ENCODE measurements at places on chromosomes 6 and 20. TPM values are rescaled to one million over a fixed set of nuclear protein-coding genes. Genes with fewer than 3 reads are reported as not detected.

GRCh38 chr20:62984666-62985443 lies 21.9 kb downstream of the BHLHE23 start:
- peak overlapping the region; percentile 10 for H3K4me3 ChIP-seq
- no peaks in the 10 kb centered on the region for H3K36me3 ChIP-seq
- peaks cover 21% of the 10 kb centered on the region for H3K4me1 ChIP-seq
- H3K27me3 ChIP-seq: peaks cover 28% of the 10 kb centered on the region

DNA sequence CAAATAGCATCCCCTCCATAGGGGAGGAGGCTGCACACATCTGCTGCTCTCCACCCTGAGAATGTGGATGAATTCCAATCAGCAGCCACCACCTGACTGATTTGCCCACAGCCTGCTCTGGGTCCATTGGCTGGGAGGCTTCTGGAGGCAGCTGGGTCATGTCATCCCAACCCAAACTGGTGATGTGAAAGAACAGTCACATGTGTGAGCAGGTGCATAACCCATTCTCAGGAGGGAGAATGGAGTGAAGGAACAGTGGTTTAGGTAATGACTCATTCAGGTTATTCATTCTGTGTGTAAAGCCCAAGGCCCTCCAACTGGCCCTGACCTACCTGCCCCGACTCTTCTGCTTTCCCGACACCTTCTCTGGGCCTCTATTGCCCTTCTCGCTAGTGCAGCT lies 90.9 kb upstream of the GCM1 start:
- H3K27me3 ChIP-seq: no peaks in the 10 kb centered on the region
- no peak overlapping the region for H3K27ac ChIP-seq
- DNase-seq: no peak
- no peak overlapping the region for H3K4me3 ChIP-seq
- peaks cover 7% of the 10 kb centered on the region for H3K36me3 ChIP-seq
- peaks cover 76% of the 10 kb centered on the region for H3K4me1 ChIP-seq

The CDH4 gene
- 0.44 TPM for total RNA-seq

DNA sequence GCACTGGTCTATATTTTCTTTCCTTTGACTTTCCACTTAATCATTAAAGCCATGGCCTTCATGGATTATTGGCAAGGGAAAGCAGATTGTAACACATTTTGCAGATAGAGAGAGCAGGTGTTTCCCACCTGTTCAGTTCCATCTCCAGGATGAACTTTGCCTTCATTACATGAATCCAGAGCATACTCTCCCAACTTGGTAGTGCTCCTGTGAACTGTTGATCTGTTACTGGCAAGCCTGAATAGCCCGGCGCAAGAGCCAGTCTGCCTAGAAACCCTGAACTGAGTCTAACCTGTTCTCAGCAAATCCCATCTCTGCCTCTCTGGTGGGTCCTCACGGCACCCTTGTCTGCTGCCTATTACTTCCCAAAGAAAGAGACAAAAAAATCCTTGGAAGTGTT lies 210.3 kb downstream of the PLCB1 start:
- DNase-seq: no peak
- H3K4me3 ChIP-seq: no peak overlapping the region
- H3K27me3 ChIP-seq: no peaks in the 10 kb centered on the region
- H3K4me1 ChIP-seq: no peaks in the 10 kb centered on the region
- H3K36me3 ChIP-seq: peaks cover 5% of the 10 kb centered on the region

GRCh38 chr20:63739130-63740069 lies at the start of gene SLC2A4RG:
TSS of gene SLC2A4RG (plus strand) at chr20:63739776. CDS start at chr20:63739913, 137 bp downstream.
- peak; percentile 71 for DNase-seq
- peak within 1 kb of the TSS; percentile 55 for H3K4me3 ChIP-seq
- H3K4me1 ChIP-seq: peaks cover 12% of the 10 kb centered on the region

DNA sequence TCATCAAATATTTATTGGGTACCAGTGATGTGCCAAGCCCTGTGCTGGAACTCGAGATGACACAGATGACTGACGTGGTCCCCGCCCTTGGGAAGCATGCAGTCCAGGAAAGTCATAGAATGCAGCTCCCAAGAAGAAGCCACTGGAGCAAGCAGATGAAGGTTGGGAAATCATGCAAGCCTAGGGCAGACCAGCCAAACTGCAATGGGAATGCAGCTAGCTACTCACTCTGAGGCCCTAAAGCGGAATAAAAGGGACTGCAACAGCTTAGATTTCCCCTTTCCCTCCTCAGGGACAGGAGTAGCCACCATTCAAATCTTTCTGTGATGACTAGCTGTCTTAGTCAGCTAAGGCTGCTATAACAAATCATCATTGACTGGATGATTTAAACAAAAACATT lies 152.2 kb downstream of the MAFB start:
- no peak overlapping the region for H3K4me3 ChIP-seq
- H3K4me1 ChIP-seq: no peaks in the 10 kb centered on the region
- no peaks in the 10 kb centered on the region for H3K27me3 ChIP-seq
- H3K27ac ChIP-seq: no peak overlapping the region
- no peaks in the 10 kb centered on the region for H3K36me3 ChIP-seq

DNA sequence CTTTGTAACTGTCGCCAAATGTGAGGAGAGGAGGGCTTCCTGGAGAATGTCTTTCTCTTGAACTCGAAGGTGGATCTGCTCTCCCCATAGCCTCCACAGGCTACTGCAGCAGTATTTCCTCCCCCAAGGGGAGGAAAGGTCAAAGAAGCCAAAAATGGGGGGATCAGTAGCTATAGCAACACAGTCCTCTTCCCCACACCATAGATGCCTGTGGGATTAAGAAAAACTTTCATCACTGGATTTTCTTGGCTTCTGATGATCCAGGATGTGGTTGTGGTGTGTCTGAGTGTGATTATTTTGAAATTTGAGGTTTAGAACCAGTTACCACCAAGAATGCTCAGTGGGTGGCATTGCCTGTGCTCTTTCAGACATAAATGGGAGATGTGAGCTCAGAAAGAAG lies 140.1 kb upstream of the SPACA1 start:
- H3K27me3 ChIP-seq: peaks cover 13% of the 10 kb centered on the region
- DNase-seq: no peak
- H3K4me3 ChIP-seq: no peak overlapping the region
- peaks cover 32% of the 10 kb centered on the region for H3K4me1 ChIP-seq
- H3K27ac ChIP-seq: no peak overlapping the region

DNA sequence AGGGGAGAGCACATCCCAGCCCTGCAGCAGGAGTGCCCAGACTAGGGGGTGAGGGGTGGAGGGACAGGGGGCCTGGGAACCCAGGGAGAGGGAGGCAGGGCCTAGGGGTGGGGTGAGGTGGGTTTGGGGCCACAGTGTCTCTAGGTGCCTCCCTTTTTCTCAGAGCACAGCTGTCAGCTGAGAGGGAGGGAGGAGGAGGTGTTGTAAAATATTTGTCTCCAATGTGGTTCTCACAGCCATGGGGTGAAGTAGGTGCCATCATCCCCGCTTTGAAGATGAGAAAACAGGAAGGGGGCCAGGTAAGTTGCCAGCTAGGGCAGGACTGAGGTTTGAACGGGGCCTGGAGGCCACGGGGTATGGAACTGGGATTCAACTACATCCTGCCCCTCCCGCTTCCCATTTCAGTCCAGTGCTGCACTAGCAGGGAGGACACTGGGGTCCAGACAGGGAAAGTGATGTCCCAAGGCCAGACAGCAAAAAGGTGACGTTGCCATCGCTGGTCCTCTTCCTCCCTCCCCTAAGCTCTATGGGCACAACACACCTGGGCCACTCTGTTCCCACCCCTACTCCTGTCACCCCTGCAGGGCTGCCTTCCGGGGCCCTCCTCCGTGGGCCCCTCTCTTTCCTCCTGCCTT lies 20.3 kb downstream of the PACSIN1 start:
- no peak for DNase-seq
- H3K4me3 ChIP-seq: peak overlapping the region; percentile 58
- H3K27me3 ChIP-seq: peaks cover 1% of the 10 kb centered on the region
- H3K4me1 ChIP-seq: peaks cover 18% of the 10 kb centered on the region
- no peaks in the 10 kb centered on the region for H3K36me3 ChIP-seq

- peaks cover 4% of the 10 kb centered on the region for H3K27me3 ChIP-seq
- no peak overlapping the region for H3K27ac ChIP-seq
- no peak for DNase-seq
- H3K4me3 ChIP-seq: no peak overlapping the region
- H3K4me1 ChIP-seq: no peaks in the 10 kb centered on the region
Observed at GRCh38 chr6:56720882-56721281, 78.2 kb upstream of the DST start.

- DNase-seq: no peak
- H3K27ac ChIP-seq: no peak overlapping the region
- no peak overlapping the region for H3K4me3 ChIP-seq
- H3K27me3 ChIP-seq: peaks cover 3% of the 10 kb centered on the region
- no peaks in the 10 kb centered on the region for H3K4me1 ChIP-seq
Observed at GRCh38 chr6:8329562-8329961, 105.8 kb downstream of the SLC35B3 start.

GRCh38 chr6:903761-904160 lies 210.8 kb upstream of the EXOC2 start:
- no peak overlapping the region for H3K4me3 ChIP-seq
- no peaks in the 10 kb centered on the region for H3K4me1 ChIP-seq
- no peak overlapping the region for H3K27ac ChIP-seq
- DNase-seq: no peak
- H3K27me3 ChIP-seq: peaks cover 23% of the 10 kb centered on the region

The CD83 gene
- 10.3 TPM for total RNA-seq

GRCh38 chr20:12372557-12372956 lies 454.9 kb downstream of the BTBD3 start:
- H3K27me3 ChIP-seq: no peaks in the 10 kb centered on the region
- no peak overlapping the region for H3K4me3 ChIP-seq
- DNase-seq: no peak
- H3K4me1 ChIP-seq: no peaks in the 10 kb centered on the region
- H3K27ac ChIP-seq: no peak overlapping the region

The SRMS gene
- not detected for total RNA-seq

GRCh38 chr20:34189572-34190163 lies 51.6 kb upstream of the ASIP start:
- H3K27ac ChIP-seq: no peak overlapping the region
- no peak overlapping the region for H3K4me3 ChIP-seq
- peaks cover 7% of the 10 kb centered on the region for H3K27me3 ChIP-seq
- H3K36me3 ChIP-seq: no peaks in the 10 kb centered on the region

DNA sequence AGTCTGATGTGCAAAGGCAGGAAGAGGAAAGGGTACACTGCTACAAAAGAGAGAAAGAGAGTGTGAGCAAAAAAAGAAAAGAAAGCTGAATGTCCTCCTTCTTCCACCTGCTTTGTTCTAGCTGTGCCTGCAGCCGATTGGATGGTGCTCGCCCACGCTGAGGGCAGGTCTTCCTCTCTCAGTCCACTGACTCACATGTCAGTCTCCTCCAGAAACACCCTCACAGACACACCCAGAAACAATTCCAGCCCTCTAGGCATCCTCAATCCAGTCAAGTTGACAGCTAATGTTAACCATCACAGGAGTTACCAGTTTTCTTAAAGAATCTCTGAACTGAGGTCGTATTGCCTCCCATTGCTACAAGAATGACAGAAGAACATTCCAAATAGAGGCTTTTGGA lies 411.9 kb upstream of the SASH1 start:
- DNase-seq: no peak
- H3K4me1 ChIP-seq: no peaks in the 10 kb centered on the region
- no peaks in the 10 kb centered on the region for H3K36me3 ChIP-seq
- H3K4me3 ChIP-seq: no peak overlapping the region

DNA sequence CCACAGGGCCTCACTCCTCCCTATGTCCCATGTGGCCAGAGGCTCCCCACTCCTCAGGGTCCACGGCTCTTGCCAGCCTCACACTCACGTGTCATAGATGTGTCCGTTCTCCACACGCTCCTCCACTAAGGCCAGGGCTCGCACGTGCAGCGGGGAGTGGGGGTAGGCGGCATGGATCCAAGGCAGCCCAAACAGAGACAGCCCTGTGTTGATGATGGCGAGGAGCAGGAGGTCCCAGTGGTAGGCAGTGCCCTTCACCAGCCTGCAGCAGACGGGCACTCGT lies 10.3 kb downstream of the SLC4A11 start:
- no peaks in the 10 kb centered on the region for H3K27me3 ChIP-seq
- H3K27ac ChIP-seq: no peak overlapping the region
- no peaks in the 10 kb centered on the region for H3K36me3 ChIP-seq

GRCh38 chr6:13318821-13319220 lies 9.5 kb downstream of the TBC1D7 start:
- H3K4me3 ChIP-seq: no peak overlapping the region
- DNase-seq: no peak
- H3K36me3 ChIP-seq: peaks cover 93% of the 10 kb centered on the region

The PRL gene
- total RNA-seq: 0.30 TPM

GRCh38 chr6:167049275-167049674 lies 50.1 kb downstream of the CEP43 start:
- H3K27ac ChIP-seq: no peak overlapping the region
- H3K4me3 ChIP-seq: no peak overlapping the region
- DNase-seq: no peak

GRCh38 chr6:44342052-44342451 lies 398 bp upstream of the SPATS1 start:
- H3K27me3 ChIP-seq: peaks cover 42% of the 10 kb centered on the region
- no peak for DNase-seq
- H3K27ac ChIP-seq: no peak overlapping the region
- no peak overlapping the region for H3K4me3 ChIP-seq

The ASIP gene
- total RNA-seq: not detected

The FRK gene
- 0.08 TPM for total RNA-seq

GRCh38 chr20:39829661-39830060 lies 859.4 kb downstream of the MAFB start:
- no peaks in the 10 kb centered on the region for H3K4me1 ChIP-seq
- H3K27ac ChIP-seq: no peak overlapping the region
- H3K27me3 ChIP-seq: peaks cover 5% of the 10 kb centered on the region
- no peak for DNase-seq
- no peak overlapping the region for H3K4me3 ChIP-seq

The TRIM31 gene
- total RNA-seq: not detected

GRCh38 chr20:59992526-59993084 lies 34.4 kb downstream of the CDH26 start:
- no peak for DNase-seq
- no peak overlapping the region for H3K4me3 ChIP-seq
- H3K27ac ChIP-seq: no peak overlapping the region

The TRIM15 gene
- not detected for total RNA-seq

- no peak overlapping the region for H3K27ac ChIP-seq
- peak overlapping the region; percentile 1 for H3K4me3 ChIP-seq
- H3K4me1 ChIP-seq: no peaks in the 10 kb centered on the region
- peaks cover 17% of the 10 kb centered on the region for H3K36me3 ChIP-seq
Observed at GRCh38 chr6:168318579-168319278, 848 bp downstream of the DACT2 start.

The ATXN1 gene
- 39.8 TPM for total RNA-seq

The COL20A1 gene
- total RNA-seq: not detected

The PABPC1L gene
- total RNA-seq: 63.2 TPM

DNA sequence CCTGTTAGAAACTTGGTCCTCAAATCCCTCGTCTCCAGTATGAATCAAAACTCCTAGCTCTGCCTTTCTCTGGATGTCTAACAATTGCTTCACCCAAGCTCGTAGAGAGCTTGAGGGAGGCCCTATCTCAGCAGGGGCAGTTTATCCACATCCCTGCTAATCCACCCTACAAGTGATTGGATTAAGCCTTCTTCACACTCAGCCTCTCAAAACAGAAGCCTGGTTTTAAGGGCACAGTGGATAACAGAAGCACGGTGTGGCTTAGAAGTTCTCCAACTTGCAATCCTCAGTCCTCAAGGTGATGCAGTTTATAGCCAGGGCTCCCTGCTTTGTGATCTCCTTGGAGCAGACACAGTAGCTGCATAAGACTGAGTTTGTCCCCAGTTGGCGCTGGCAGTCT lies 383.9 kb downstream of the KIF16B start:
- no peak overlapping the region for H3K4me3 ChIP-seq
- no peaks in the 10 kb centered on the region for H3K4me1 ChIP-seq
- H3K27ac ChIP-seq: no peak overlapping the region
- no peak for DNase-seq

- H3K4me1 ChIP-seq: no peaks in the 10 kb centered on the region
- no peak for DNase-seq
- H3K36me3 ChIP-seq: peaks cover 4% of the 10 kb centered on the region
- H3K4me3 ChIP-seq: no peak overlapping the region
- no peak overlapping the region for H3K27ac ChIP-seq
Observed at GRCh38 chr6:144265061-144265357, 20.1 kb upstream of the UTRN start.

The DPPA5 gene
- total RNA-seq: not detected
